ENCODE measurements at places on chromosomes 5 and 9.

DNA sequence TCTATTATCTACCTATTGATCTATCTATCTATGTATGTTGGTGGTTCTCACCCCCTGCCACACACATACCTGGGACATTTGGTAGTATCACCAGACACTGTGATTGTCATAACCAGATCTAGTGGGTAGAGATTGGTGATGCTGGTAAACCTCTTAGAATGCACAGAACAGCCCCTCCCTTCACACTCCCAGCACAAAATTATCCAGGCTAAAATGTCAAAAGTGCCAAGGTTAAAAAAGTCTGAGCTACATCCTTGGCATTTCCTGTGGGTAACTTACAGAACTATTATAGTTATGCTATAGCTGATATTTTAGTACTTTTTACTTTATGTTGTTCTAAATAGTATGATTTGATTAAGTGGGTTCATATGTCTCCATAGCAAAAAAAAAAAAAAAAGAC lies 151.0 kb downstream of the FER start:
- DNase-seq, result no peak

- DNase-seq, result no peak
Observed at GRCh38 chr9:82423700-82424099, 435.1 kb downstream of the SPATA31D1 start.

GRCh38 chr9:680106-680505 lies 161.4 kb upstream of the DMRT1 start:
- no peak for DNase-seq

DNA sequence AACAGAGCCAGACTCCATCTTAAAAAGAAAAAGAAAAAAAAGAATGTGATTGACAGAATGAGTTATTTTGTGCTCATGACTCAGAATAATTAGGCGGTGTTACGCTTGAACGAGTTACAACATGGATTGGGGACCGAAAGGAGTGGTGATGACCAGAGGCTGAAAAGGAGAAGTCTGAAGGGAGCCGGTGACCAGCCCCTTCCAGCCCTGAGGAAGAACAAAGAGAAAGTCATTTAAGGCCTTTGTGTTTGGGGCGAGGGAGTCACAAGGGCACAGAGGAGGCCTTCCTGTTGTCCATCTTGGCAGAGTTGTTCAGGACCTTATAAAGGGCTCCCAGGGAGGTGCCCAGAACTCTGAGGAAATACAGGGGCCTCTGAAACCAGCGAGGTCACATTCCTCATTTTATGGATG lies 131.6 kb downstream of the GOLPH3 start:
- no peak for DNase-seq

DNA sequence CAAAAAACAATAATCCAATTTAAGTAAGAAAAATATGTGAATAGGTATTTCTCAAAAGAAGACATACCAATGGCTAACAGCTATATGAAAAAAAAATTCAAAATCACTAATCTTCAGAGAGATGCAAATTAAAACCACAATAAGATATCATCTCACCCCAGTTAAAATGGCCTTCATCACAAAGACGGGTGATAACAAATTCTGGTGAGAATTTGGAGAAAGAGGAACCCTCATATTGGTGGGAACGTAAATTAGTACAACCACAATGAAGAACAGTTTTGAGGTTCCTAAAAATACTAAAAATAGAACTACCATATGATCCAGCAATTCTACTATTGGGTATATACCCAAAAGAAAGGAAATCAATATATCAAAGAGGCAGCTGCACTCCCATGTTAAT lies 94.3 kb downstream of the TMEM167A start:
- no peak for DNase-seq

GRCh38 chr5:149073213-149073612 lies 10.4 kb upstream of the SH3TC2 start:
- no peak for DNase-seq

DNA sequence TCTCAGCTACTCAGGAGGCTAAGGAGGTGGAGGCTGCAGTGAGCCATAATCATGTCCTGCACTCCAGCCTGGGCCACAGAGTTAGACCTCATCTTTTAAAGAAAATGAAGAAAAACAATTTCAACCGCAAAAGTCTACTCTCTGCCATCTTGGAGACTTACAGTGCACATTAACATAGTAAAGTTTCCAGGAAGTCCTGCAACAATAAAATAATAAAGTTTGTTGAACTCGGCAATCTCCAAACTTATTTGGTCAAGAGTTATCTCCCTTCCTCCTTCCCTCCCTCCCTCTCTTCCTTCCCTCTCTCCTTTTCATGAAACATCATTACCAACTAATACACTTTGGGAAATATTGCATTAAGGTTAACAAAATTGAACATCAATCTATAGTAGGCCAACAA lies 94.1 kb upstream of the JAK2 start:
- DNase-seq, result no peak

GRCh38 chr9:37534412-37534811 lies 41.8 kb downstream of the FBXO10 start:
- DNase-seq, result no peak

- DNase-seq, result no peak
Observed at GRCh38 chr9:110509792-110510191, 69.7 kb downstream of the SVEP1 start.
